Lung (tissue), 17 donors: ENCODE measurements at places on chromosomes 16 and 17.

DNA sequence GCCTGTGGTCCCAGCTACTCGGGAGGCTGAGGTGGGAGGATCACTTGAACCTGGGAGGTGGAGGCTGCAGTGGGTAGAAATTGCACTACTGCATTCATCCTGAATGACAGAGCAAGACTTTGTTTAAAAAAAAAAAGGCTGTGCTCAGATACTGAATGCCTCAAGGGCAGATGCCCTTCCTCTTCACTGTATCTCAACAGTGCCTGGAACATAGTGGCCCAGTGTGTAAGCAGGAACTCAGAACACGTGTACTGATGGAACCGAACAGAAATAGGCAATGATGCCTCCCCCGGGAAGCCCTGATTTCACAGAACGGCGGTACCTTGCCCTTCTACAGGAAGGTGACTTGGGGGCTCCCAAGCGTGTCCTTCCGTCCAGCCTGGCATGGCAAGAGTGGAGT is 46.8 kb downstream of the PLXDC1 start:
- no peak for DNase-seq

DNA sequence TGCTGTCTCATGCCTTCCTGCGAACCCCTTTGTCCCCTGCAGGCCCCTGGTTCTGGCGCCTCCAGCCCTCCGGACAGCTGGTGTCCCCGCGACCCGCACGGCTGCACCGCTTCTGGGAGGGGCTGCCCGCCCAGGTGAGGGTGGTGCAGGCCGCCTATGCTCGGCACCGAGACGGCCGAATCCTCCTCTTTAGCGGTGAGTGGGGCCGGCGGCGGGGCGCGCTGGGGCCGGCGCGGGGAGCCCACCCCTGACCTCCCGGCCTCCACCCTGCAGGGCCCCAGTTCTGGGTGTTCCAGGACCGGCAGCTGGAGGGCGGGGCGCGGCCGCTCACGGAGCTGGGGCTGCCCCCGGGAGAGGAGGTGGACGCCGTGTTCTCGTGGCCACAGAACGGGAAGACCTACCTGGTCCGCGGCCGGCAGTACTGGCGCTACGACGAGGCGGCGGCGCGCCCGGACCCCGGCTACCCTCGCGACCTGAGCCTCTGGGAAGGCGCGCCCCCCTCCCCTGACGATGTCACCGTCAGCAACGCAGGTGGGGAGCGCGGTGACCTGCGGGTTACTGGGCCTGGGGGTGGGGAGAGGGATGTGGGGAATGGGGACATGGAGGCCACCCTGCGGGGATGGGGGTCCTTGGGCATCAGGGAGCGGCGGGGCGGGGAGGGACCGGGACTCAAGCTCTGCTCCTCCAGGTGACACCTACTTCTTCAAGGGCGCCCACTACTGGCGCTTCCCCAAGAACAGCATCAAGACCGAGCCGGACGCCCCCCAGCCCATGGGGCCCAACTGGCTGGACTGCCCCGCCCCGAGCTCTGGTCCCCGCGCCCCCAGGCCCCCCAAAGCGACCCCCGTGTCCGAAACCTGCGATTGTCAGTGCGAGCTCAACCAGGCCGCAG is 7.1 kb upstream of the IL32 start:
- peak; percentile 48 for DNase-seq

DNA sequence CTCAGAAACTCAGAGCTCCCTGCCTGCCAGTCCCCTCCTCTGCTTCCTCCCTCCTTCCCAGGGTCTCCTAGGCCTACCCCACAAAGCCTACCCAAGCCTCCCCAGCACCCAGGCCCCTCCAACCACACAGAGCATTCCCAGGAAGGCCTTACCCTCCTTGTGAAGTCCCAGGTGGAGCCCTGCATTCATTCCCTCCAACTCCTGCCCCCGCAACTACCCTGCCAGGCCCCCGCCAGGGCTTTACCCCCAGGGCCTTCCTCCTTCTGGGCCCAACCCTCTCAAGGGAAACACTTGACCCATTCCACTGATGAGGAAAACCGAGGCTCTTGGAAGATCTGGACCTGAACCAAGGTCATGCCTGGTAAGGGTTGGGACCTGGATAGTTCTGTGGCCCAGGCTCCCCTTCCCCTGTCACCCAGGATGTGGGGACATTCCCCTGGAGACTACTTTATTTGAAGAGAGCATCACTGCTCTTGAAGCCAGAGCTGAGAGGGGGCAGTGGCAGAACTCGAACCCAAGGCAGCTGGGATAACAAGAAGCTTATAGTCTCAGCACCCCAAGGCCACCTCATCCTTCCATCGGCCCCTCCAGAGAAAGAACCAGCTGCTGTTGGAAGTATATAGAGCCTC is 12.5 kb downstream of the PLLP start:
- DNase-seq, result no peak

DNA sequence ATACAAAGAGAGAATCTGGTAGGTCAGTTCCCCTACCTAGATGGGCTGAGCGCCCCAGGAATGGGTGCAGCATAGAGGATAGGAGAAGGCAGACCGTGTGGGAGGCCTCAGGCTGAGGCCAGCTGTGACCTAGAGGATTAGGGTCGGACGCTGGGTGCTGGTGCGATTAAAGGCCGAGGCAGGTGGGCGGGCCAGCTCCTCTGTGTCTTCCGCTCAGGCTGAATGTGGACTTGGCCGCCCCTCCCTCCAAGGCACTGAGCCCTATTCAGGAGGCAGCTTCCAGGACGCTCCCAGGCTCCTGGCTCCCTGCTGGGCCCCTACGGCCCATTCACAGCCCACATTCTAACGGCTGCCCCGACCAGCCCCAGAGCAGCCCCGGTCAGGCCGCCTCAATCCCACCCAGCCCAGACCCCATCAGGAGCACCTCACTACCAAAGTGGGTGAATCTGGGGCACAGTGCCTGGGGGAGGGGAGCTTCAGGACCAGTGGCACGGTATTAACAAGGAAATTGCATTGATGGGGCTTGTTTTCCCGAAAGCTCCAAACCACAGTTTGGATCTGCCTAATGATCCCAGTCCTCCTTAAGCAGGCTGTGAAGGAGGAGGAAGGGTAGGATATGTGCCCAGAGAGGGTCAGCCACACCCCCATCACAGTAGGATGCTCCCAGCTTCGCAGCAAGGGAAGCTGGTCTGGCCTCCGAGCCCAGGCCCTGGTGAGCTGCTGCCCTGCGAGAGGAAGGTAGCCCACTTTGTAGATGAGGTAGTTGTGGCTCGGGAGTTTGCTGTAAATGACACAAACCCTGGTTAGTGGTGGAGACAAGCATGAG is 14.5 kb downstream of the RHBDL3 start:
- no peak for DNase-seq

DNA sequence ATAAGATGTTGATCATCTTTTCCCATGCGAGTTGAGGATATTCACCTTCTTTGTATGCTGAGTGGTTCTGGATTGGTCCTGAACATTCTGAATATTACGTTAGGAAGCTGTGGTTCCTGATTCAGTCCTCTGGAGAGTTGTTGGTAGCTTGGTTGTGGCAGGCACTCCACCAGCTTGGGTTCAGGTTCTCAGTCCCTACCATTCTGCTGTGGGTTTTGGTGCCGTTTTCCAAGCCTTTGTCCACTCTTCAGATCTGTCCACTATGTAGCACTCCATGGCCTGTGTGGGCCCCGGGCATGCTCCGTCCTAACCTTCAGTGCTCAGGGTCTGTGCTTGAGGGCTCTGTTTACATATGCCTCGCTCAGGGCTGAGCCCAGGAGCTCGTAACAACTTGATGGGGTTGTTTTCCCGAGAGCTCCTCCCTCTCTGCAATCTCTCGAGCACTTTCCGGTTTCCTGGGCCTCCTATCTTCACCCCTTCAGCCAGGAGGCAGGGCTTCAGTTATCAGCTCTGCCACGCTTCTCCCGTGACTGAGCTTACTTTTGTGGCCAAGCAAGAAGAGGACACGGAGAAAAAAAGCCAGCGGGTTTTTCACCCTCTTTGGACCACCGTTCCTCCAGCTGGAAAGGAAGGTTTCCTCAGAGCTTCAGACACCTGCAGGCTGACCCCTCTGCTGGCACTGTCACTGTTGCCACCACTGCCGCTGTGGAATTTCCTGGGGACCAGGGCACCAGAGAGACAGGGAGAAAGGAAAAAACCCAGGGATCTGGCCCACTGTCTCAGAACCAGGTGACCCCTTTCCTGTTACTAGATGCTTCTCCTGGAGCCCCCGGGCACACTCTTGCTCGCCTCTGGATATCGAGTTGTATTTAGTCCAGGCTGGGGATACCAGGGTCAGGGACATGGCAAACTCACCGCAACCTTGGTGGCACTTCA is 19.6 kb downstream of the KIAA0513 start:
- DNase-seq, result peak; percentile 62
